Stimulated activated CD8-positive, alpha-beta memory T cell treated with anti-CD3 and anti-CD28 coated beads, Interleukin-12 subunit alpha, Interleukin-12 subunit beta, amount 100 ng/mL, for 4 hours (primary cell): ENCODE measurements at places on chromosomes 4 and X.

DNA sequence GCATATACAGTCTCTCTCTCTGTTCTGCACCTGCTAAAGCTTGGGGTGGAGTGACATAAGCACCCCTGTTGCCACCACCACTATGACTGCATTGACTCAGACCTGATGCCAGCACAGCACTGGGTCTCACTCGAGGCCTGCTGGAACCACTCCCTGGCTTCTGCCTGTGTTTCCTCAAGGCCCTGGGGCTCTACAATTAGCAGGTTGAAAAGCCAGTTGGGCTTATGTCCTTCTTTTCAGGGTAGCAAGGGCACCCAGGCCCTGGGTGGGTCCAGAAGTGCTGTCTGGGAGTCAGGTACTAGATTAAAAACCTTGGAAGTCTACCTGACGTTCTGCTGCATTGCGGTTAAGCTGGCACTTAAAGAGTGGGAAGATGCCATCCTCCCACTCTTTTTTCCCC is 50.5 kb upstream of the MAGEC3 start:
- DNase-seq: no peak

- DNase-seq: no peak
Observed at GRCh38 chr4:85372966-85373365, 102.0 kb upstream of the ARHGAP24 start.

DNA sequence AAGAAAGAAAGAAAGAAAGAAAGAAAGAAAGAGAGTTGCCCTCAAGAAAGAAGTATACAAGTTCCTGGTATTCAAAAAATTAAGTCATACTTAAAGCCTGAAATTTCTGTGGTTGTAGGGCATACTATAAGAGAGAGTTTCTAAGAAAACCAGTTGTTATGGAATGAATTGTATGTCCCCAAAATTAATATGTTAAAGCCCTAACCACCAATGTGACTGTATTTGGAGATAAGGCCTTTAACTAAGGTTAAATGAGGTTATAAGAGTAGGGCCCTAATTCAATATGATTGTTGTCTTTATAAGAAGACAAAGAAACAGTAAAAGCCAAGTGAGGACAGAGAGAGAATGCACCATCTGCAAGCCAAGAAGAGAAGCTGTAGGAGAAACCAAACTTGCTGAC is 521.1 kb downstream of the CCSER1 start:
- DNase-seq: no peak

DNA sequence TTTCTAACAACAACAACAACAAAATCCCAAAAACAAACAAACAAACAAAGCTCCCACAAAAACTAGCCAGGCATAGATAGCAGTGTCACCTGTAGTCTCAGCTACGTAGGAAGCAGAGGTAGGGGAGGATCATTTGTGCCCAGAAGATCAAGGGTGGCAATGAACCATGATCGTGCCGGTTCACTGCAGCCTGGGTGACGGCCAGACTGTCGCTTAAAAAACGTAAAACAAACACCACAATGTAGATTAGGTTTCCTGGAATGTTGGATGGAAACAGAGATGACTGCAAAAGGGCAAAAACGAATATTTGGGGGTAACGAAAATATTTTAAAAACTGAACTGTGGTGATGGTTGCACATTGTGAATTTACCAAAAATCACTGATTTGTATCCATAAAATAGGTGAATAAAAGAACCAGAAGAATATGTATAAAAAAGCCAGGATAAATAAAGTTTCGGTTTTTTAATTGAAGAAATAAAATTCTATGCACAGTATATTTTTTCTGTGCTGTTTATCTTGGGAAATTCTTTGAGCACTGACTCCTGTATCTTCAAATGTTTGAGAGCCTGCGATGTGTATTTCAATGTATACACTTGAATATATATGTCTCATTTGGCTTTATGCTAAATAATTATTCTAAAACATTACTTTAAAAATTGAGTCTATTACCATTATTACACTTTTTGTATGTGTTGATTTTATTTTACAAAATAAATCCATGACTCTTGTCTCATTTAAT is 1477.0 kb downstream of the PCDH7 start:
- no peak for DNase-seq

DNA sequence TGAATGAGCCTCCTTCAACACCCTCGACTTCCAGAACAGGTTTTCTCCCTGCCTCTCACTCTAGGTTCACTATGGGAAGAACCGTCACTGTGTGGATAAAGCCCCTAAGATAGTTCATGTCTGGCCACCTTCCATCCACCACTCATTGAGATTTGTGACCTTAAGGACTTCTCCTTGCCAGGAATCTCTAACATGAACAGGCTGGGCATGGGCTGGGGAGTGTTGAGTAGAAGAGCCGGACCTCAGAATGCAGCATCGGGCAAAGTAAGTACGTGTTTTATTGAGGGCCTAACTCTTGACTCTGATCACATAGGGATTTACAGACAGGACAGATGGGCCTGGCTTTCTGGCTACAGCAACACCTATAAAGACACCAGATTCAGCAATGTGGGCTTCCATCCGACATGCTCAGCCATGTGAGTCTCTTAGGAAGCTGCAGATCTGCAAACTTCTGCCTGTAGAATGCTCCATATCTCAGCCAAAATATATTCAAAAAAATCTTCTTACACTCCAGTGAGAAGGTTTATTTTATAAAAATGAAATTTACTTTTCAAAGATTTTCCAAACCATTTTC is 26.4 kb upstream of the TRIM60 start:
- DNase-seq: no peak

DNA sequence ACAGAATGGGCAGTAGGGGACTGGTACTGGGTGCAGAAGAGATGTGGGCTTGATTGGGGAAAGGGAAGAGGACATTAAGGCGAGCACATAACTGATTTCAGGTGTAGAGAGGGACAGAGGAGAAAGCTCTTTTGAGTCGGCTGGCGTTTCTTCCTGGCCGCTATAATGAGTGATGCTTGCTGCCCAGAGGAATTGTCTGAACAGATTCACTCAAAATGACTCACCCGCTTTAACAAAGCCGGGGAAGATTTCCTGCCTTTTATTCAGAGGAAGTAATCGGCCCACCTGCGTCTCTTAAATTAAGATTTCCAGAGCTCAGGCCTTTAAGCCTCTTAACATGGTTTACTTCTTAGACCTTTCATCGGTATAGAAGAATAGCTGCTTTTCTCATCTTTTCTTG is 102.1 kb upstream of the AP1S2 start:
- no peak for DNase-seq

- DNase-seq: no peak
Observed at GRCh38 chr4:138045036-138045435, 197.1 kb downstream of the SLC7A11 start.

DNA sequence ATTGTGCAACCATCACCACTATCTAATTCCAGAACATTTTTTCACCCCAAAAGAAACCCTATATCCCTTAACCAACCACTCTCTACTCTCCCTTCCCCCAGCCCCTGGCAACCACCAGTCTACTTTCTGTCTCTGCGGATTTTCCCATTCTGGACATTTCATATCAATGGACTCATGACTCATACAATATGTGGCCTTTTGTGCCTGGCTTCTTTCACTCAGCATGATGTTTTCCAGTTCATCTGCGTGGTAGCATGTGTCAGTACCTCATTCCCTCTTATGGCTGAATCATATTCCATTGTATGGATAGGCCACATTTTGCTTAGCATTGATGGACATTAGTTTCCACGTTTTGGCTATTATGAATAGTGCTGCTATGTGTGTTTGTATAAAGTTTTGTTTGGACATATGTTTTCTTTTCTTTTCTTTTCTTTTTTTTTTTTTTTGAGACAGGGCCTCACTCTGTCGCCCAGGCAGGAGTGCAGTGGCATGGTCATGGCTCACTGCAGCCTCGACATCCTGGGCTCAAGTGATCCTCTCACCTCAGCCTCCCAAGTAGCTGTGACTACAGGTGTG is 335.4 kb downstream of the BCOR start:
- DNase-seq: no peak
